ENCODE measurements at places on chromosomes 4 and X.

GRCh38 chr4:139521754-139522401 lies 34.1 kb downstream of the SETD7 start:
- DNase-seq, result no peak

DNA sequence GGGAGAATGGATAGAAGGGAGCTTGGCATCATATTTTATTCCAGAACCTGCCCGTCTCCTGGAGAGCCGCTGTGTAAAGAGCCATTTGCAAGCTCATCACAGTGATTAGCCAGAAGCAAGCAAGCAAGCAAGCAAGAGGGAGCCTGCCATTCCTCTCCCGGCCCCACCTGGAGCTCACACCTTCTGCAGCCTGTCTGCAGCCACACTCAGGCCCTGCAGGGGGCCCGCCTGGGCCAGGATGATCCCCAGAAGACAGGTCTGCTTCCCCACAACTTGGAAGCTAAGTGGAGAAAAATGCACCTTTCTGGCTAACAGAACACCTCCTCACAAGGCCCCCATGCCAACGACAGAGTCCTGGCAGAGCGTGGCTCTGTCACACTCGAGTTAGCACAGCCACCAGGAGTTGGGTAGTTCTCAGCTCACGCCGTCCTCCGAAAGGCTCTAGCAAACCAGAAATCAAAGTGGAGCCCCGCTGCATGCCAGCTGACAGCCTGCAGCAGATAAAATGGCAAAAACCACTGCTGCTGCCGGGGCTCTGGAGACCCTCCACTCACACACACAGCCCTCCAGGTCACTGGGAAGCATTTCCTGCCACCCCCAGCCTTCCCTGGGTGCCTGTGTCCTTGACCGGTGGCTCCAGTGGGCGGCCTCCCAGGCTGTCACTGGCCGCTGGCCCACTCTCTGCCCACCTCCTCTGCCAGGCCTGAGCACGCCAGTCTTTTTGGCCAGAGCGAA lies 54.9 kb downstream of the DCTD start:
- no peak for DNase-seq

GRCh38 chr4:25509646-25510045 lies 132.6 kb downstream of the ANAPC4 start:
- no peak for DNase-seq

DNA sequence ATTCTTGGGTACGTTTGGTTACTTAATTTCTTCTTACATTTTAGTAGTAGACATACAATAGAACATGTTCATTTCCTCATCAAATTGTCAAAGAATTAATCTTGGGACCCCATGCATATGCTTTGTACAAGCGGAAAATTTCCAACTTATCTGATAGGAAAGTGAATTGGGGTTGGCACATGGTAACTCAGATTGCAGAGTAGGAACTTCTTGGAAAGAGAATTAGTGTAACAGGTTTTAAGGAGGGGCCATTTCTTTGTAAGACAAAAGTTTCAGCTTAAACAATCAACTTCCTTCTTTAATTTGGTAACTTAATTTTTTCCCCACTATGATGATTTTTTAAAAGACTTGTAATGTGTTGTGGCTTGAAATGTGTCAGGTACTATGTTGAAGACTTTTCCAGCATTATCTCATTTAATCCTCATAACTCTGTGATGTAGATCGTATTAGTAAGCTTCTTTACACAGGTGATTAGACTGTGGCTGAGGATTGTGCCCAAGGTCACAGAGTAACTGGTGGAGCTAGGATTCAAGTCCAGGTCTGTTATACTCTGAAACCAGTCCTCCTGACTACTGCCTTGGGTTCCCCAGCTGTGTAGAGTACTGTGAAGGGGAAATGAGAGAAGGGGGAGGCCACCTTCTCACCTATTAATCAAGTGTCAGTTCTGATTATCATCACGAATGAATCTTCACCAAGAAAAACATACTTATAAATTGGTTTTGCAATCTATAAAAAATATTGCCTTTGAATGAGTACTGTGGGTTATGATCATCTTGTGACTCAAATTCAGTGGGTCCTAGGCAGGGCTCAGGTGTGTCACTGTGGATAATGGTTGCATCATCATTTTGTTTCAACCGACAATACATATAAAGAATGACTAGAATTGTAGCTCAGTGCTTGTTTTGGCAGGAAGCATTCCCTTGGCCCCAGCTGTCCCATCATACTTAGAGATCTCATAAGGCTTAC lies 4.3 kb downstream of the GK start:
- DNase-seq, result no peak

DNA sequence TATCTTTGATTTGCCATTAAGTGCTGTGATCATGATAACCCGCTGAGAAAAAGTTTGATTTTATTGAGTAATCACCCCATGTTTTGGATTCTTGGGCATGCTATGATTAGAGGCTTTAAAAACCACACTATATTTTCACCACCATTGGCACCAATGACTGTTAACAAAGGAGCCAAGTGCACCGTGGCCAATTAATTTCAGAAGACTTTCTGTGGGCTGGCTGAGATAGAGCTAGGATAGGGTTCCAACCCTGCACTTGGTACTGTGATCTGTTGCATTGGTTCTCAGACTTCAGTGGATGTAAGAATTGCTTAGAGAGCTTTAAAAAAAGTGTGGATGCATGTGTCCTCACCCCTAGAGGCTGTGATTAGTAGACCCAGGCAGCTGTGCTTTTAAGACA lies 32.4 kb downstream of the OCRL start:
- no peak for DNase-seq

- peak; percentile 19 for DNase-seq
Observed at GRCh38 chrX:11100281-11101035, 10.7 kb upstream of the HCCS start.

DNA sequence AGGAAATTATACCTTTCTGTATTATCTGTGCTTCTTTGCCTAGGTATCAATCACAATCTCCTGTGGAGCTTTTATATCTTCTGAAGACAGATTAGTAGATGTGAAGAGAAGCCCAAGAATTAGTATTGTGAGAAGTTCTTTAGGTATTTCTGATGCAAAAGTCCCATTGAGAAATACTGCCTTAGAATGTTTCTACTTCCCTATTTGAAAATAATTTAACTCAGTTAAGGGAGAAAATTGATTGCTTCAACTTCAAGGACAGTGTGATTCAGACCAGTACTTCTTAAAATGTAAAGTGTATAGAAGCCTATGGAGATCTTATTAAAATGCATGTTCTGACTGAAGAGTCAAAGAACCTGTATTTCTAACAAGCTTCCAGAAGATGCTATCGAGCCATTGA lies 9.0 kb downstream of the EIF1AX start:
- no peak for DNase-seq

- no peak for DNase-seq
Observed at GRCh38 chrX:11535156-11535919, 130.4 kb downstream of the ARHGAP6 start.

DNA sequence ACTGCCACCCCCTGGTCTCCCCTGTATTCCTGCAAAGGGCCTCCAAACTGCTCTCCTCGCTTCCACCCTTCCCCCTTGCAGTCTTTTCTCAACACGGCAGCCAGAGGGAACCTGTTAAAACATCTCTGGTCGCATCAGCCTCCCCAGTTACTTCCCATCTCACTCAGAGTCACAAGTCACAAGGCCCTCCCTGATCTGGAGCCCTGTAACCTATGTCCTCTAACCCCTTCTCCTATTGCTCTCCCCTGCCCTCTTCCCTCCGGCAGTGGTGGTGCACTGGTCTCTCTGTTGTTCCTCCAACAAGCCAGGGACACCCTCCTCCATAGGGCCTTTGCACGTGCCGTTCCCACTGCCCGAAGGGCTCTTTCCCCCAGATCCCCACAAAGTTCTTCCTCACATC lies 73.2 kb downstream of the SH3KBP1 start:
- DNase-seq, result no peak

DNA sequence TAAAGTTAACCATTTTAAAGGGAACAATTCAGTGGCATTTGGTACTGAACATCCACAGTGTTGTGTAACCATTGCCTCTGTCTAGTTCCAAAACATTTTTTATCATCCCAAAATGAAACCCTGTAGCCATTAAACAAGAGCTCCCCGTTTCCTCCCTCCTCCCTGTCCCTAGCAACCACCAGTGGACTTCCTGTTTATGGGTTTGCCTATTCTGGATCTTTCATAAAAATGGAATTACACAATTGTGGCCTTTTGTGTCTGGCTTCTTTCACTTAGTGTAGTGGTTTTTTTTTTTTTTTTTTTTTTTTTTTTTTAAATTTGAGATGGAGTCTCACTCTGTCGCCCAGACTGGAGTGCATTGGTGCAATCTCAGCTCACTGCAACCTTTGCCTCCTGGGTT lies 11.6 kb downstream of the RBMX2 start:
- DNase-seq, result no peak

DNA sequence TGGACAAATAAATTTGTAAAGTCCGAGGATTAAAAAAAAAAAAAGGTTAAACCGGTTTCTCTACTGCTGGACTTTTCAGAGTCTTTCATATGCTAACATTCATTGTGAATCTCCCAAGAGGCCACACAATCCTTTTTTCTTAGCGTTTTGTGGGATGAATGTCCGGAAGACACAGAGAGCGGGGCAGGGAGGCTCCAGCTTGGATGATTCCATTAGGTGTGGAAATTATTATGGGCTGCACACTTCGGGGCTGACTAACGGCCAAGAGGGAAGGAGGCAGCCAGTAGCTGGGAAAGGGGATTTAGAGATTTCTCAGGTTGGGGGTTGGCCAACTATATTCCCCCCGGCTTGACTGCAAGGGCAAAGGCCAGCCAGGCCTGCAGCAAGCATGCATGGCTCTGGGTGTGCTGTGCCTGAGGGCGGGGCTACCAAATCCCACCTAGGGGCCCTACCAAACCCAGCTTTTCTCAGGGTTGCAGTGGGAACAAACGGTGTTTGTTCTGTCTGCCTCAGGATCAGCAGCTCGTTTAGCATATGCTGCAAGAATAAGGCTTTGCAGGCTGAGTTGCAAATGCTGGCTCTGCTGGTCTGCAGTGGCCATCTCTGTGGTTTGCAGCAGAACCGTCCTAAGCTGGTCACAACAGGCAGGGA lies 28.6 kb downstream of the NYX start:
- DNase-seq, result no peak

GRCh38 chr4:143585548-143585947 lies 72.0 kb downstream of the SMARCA5 start:
- DNase-seq, result no peak

DNA sequence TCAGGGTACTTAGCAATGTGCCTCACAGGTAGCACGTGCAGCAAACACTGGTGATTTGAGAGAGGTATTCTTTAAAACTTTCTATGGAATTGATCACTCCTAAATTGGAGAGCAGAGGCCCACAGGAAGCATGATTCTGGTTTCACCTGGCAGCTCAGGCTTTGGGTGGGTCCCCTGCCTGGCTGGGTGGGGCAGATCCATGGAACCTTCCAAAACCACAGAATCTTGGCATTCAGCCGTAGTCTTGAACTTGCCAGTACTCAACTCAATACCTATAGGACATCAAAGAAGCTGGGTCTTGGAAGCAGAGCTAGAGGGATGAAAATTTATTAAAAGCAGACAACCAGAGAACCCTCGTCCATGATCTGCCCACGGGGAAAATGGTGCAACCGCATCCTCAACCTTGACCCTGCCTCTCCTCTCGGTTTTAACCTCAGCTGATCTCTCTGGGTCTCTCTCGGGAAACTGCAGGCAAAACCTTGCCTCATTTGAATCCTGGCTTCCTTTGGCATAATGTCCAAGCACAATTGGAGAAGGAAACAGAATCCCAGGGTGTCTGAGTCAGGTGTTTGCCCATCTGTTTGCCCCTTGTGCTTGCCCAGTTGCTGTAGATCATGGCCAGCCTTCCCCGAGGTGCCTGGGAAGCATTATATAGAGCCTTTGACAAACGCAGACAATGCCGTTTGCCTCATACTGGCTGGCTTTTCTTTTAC lies 22.9 kb downstream of the OTOP1 start:
- no peak for DNase-seq

- DNase-seq, result no peak
Observed at GRCh38 chr4:103902730-103903129, 182.9 kb upstream of the TACR3 start.

- no peak for DNase-seq
Observed at GRCh38 chr4:139847602-139848001, 182.0 kb downstream of the MGST2 start.

DNA sequence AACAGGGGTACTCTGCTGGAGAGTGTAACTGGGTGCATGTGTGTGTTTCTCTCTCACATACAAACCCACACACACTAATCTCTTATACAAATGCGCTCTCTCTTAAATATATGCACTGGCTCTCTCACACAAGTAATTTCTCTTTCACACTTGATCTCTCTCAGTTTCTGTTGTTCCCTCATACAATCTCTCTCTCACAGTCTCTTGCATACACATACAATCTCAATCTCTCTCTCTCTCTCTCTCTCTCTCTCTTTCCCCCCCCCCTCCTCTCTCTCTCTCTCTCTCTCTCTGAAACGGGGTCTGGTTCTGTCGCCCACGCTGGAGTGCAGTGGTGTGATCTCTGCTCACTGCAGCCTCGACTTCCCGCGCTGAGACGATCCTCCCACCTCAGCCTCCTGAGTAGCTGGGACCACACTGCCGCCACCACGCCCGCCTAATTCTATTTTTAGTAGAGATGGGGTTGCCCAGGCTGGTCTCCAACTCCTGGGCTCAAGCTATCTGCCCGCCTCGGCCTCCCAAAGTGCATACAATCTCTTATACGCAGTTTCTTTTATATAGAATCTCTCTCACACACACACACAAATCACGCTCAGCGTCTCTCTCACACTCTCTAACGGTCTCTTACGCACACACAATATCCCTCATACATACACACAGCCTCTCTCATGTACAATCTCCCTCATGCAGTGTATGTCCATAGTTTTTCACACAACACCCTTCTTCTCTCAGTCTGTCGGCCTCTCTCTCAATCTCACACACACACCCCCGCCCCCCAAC lies 518 bp upstream of the FAM241A start:
- no peak for DNase-seq

DNA sequence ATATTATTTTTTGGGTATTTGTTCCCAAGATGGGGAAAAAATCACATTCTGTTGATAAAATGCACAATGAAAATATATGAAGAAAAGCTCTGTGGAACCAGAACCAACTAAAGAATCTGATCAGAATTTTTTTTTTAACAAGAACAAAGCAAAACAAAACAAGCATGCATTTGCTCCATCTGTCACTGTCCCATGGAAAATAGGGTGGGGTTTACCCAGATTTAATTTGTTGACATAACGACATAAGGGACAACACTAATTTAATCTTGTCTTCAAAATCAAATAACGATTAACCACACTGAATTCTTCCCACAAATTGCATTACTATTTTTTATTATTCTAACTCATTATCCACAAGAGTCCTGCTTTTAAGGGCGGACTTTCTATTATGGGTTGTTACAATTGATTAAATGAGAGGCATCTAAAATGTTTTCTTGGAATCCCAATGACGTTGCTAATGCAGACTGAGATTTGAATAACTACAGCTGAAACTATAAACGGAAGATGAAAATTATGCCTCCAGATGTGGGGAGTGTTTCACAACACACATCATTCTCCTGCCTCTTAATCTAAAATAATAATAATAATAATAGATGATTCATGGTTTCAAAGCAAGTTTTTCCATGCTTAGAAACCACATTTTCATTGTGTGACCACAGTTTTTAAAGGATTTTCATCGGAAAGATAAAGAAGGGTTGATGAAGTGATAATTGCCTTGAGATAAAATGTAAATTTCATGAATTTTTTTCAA lies 307.0 kb upstream of the CPEB2 start:
- DNase-seq, result no peak

GRCh38 chrX:9983846-9984245 lies 16.7 kb downstream of the CLDN34 start:
- no peak for DNase-seq

- DNase-seq, result no peak
Observed at GRCh38 chr4:91448668-91449330, 855.0 kb upstream of the GRID2 start.

Measured in kidney capillary endothelial cell (primary cell).